Activated CD8-positive, alpha-beta T cell treated with anti-CD3 and anti-CD28 coated beads for 36 hours (primary cell): ENCODE measurements at places on chromosomes 16 and 17. TPM values are rescaled to one million over a fixed set of nuclear protein-coding genes. Genes with fewer than 3 reads are reported as not detected.

PRR29 gene
- 0.74 TPM for total RNA-seq

TEX19 gene
- not detected for total RNA-seq

GAST gene
- total RNA-seq: not detected

C16orf54 gene
- total RNA-seq: 22.2 TPM

DNA sequence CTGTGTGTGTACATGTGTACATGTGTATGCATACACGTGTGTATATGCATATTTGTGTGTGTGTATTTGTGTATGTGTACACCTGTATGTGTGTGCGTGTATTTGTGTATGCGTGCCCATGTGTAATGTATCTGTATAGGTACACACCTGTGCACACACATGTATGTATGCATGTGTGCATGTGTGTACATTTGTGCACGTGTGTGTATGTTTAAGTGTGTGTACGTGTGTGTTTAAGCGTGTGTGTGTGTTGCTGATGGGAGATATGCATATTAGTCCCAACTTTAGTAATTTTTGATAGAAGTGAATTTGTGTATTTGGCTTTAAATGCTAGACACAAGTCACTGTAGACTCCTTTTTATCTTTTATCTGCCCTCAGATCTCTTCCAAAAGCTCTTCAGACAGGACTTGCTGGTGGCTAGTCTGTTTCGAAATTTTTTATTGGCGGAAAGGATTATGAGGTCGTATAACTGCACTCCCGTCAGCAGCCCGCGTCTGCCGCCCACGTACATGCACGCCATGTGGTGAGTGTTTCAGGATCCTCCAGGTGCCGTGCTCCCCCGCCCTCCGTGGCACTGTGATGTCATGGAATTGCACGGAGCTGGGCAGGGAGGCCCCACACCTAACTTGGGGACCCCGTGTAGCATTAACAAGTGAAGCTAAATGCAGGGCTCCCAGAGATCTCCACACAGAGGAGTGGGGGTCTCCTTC is 168.8 kb upstream of the CHMP6 start:
- H3K36me3 ChIP-seq: peaks cover 14% of the 10 kb centered on the region
- no peaks in the 10 kb centered on the region for H3K27me3 ChIP-seq
- peaks cover 33% of the 10 kb centered on the region for H3K4me1 ChIP-seq
- no peak overlapping the region for H3K4me3 ChIP-seq

- H3K27ac ChIP-seq: no peak overlapping the region
- H3K4me1 ChIP-seq: peaks cover 4% of the 10 kb centered on the region
- no peaks in the 10 kb centered on the region for H3K36me3 ChIP-seq
- no peak for DNase-seq
These were observed 24.8 kb upstream of the NSRP1 start for GRCh38 chr17:30091771-30092170.
